NCI-H2107 (cell line): ENCODE measurements at places on chromosomes 5 and 9.

DNA sequence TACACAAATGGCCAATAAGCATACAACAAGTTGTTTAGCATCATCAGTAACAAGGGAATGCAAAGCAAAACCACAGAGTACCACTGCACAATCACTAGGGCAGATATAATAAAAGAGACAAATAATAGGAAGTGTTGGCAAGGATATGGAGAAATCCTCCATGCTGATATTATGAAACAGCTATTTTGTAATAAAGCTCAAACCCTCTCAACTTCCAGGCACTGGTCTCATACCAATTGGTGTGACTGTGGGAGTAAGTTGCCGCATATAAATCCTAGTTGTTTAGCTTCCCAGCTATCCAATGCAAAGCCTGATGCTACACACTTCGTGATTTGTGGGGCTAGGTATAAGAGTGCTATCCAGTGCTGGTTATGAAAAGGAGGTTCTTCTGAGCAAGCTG, 88.6 kb downstream of the SMIM23 start:
- DNase-seq = no peak

GRCh38 chr5:14571901-14572300, 9.7 kb upstream of the OTULINL start:
- DNase-seq = no peak

DNA sequence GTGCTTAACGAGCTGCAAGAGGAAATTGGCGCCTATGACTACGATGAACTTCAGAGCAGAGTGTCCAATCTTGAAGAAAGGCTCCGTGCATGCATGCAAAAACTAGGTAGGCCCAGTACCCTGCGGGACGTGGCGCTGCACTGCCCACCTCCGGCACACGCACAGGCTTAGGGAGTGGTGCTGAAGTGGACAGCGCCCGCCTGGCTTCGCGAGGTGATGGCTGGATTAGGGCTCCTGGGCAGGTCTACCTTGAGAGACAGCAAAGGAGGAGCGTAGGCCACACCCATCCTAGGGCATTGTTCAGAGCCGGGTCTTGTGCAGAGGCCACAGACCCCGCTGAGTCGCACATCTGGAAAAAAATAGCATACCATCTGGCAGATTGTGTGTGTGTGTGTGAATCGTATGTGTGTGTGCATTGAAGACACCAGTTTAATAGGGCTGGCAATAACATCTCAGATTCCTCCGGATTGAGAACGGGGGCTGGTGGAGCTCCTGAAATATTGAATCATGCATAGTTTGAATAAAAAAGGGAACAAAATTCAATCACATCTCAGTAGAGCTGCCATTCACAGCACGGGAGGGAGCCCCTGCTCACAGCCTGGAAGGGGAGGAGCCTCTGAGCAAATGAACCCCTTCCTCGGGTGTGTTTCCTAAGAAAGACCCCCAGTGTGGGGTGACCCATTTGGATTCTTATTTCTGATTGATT, 11.1 kb downstream of the OLFM1 start:
- DNase-seq = no peak

DNA sequence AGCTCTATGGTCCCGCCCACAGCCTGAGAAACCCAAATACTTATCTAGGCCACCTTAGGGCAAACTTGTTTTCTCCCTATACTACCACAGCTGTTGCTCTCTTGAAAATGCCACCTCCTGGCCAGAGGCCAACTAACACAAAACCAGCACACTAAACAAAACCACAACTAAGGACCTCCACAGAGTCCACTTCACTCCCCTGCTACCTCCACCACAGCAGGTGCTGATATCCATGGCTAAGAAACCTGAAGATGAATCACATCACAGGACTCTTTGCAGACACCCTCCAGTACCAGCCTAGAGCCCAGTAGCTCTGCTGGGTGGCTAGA, 108.4 kb downstream of the ALDH1A1 start:
- DNase-seq = no peak

DNA sequence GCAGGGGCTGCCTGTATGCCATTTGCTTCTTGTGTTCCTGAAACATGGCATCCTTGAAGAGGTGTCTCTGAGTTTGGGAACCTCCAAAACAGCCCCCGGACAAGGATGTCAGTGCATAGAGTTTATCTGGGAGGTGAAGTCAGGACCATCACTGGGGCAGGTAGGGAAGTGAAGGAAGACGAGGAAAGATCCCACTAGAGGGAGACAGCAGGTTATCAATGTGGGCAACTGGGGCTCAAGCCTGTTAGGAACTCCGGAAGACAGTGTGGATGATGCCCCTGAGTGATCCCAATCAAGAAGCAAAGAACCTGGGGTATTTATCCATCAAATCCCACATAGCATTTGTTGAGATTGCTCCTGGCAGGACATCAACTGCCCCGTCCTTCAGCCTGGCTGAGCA, 233.1 kb downstream of the AGTPBP1 start:
- no peak for DNase-seq

DNA sequence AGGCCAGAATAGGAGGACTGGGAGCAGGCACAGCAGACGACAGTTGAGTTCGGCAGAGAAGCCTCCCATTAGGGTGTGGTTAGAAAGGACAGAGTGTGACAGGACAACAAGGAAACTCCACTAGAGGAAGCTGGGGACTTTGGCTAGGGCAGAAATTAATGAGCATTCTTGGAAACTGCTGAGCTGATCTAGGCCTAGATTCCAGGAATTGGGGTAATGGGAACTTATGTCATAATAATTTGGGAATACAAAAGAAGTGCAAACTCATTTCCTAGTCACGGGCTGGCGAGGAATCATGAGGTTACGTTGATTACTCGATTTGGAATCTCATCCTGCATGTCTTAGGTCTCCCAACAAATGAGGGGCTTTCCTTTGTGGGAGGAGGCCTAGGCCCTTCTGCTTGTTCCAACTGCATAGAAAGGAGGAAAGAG, 144.6 kb upstream of the RPS23 start:
- no peak for DNase-seq

DNA sequence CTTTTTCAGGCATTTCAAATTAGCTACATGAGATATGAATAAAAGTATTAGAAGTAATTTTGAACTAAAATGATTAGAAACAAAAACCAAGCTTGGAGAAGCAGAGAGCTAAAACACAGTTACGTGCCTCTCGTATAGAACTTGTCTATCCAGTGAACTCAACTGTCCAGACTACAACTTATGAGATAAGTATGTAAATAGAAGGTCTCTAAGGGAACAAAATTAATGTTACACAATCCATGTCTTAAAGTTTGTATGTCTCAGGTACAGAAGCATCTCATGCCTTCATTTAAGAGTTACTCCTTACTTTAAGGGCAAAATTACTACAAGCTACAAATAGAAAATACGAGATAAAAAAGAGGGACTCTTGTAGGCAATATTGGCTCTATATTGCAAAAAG, 316.8 kb downstream of the CETN3 start:
- no peak for DNase-seq

DNA sequence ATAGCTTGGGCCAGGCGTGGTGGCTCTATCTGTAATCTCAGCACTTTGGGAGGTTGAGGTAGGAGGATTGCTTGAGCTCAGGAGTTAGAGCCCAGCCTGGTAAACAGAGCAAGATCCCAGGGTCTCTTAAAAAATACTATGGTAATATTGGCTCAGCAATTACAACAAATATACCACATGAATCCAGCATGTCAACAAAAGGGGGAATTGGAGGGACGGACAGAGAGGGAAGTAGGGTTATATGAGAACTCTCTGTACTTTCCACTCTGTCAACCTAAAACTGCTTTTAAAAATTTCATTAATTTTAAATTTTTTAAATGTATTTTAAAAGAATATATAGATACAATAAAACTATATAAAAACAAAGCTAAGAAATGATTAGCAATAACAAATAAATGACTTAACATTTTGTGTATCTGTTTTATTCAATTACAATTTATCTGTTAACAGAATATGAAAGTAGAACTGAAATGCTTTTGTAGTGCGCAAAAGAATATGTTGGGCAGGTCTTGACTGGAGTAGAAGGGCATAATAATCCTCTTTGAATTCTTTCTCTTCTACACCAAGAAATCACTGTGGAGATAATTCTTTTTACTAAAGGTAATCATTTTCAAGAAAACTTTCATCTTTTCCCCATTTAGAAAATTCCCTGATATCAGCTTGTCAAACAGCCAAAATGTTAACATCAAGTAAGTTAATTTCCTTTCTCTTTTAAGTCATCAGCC, 12.9 kb upstream of the CDC42SE2 start:
- DNase-seq = no peak

DNA sequence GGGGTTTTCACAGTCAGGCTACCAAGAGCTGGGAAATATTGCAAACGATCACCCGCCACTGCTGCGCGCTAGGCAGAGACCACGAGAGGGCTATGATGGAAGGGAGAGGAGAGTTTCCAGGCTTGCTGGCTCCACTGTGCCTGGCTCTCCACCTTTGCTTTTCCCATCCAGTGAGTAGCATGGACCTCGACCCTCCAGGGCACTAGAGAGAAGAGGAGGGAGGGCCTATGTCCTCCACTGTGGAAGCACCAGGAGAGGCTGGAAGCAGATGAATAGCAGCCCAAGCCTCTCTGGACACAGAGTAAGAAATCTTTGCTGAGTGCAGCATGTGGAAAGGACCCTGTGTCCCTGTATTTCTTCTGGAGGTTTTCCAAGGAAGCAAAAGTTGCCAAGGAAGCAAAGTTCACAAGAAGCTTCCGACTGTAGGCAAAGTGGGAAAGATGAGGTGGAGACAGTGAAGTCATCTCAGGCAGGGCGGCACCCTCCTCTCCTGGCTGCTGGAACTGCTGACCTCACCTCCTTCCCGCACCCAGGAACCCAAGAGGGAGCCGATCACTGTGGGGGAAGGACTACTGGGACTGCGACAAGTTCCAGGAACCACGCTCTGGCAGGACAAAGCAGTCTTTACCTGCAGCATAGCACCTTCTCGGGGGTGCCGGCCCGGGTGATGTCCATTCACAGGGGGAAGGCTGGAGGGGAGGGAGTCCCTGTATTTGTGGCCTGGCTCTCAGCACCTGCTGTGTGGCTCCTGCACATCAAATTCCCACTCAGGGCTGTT, 79.6 kb downstream of the CSNK1A1 start:
- DNase-seq = no peak

DNA sequence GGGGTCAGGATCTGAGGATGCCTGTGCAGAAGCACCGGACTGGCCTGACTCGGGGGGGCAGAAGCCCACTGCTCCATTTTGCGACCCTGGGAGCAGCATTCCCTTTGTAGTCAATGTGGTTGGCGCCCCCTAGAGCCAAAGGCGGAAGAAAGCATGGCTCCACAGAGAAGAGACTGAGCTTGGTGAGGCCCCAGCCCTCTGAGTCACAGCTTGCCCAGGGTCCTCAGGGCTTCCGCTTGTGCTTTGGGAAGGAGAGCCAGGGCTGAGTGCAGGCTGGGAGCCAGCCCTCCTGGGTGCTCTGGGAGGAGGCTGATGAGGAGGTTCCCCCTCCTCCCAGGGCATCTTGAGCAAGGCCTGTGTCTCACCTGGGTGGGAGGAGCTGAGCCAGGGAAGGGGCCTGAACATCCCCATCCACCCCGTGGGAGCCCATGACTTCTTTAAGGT, 5.5 kb upstream of the AQP3 start:
- DNase-seq = no peak

GRCh38 chr9:82223442-82223841, 234.9 kb downstream of the SPATA31D1 start:
- DNase-seq = no peak

- no peak for DNase-seq
Measured at GRCh38 chr9:112921549-112921948, 30.9 kb upstream of the SLC46A2 start.

DNA sequence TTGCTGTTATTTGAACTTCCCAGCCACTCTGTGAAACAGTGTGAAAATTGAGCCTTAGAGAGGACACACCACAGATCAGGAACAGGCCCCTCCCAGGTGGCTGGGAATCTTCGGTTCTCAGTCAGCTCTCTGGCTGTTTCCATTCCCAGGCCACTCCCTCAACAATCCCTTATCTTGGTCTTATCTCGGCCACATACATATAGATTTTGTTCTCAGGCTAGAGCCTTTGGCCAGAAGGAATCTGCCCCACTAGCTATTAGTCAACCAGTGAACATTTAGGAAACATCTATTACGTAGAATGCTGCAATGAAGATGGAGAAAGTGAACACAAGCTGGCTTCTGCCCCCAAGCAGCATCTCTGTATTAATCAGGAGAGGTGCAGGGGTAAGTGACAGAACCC, 21.0 kb upstream of the WWC1 start:
- no peak for DNase-seq

GRCh38 chr9:71756753-71757152, 11.6 kb downstream of the CEMIP2 start:
- no peak for DNase-seq

DNA sequence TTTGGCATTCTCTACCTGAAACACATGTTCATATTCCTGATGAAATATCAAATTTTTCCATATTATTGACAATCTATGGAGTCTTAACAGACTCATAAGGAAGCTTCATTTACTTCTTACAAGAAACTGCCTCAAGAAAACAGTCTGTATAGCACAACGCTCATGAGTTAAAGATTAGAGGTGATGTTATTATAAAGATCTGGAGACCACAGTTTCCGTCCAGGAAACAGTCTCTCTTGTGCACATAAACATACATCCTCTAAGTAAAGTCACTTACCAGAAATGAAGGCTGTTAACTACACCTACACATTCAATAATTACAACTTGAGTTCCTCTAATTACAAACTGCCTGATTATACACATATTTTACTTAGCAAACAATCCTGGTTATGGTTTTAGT, 86.9 kb downstream of the RAPGEF6 start:
- DNase-seq = no peak

DNA sequence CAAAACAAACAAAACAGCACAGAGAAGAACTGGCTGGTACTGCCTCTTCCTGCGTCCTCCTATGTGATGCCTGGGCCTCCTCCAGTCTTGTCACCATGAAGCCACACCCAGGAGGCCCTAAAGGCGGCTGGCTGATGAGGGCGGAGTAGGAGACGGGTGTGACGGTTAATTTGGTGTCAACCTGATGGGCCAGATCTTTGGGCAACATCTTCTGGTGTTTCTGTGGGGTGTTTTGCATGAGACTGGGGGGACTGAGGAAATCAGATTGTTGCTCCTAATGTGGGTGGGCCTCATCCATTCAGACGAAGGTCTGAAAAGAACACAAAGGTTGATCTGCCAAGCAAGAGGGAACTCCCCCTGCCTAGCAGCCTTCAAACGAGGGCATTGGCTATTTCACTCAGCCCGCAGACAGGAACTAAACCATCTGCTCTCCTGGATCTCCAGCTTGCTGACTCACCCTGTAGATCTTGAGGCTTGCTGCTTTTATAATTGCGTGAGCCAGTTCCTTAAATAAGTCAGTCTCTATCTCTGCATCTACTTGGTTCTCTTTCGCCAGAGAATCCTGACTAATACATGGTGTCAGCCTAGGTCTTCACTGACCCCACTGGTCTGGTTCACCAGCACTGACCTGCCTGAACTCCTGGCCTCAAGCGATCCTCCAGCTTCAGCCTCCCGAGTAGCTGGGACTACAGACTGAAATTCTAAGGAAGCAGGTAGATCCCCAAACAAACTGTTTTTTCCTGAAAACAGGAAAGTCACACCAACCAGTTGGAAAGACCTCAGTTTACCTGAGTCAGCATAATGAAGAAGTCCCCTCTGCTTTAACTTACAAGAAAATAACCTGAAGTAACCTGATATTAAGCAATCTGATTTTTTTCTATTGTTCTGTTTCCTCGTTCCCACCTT, 12.8 kb upstream of the ZFP62 start:
- no peak for DNase-seq
